ENCODE measurements at places on chromosomes 7 and 10. TPM values are rescaled to one million over a fixed set of nuclear protein-coding genes. Genes with fewer than 3 reads are reported as not detected.

GNA12 gene
- total RNA-seq, result 16.2 TPM

SFXN2 gene
- total RNA-seq, result 2.3 TPM

EPHB4 gene
- total RNA-seq, result 24.9 TPM

ERVW-1 gene
- total RNA-seq, result not detected

OGDHL gene
- total RNA-seq, result under 0.01 TPM

ACTR1A gene
- 103 TPM for total RNA-seq

EGR2 gene
- total RNA-seq, result 0.90 TPM

CC2D2B gene
- 0.09 TPM for total RNA-seq

TACC2 gene
- 9.2 TPM for total RNA-seq

SPDYE5 gene
- not detected for total RNA-seq

HGF gene
- 194 TPM for total RNA-seq

LBX1 gene
- 0.08 TPM for total RNA-seq

APBB1IP gene
- 5.9 TPM for total RNA-seq

PRSS1 gene
- not detected for total RNA-seq

UNCX gene
- not detected for total RNA-seq

CALML5 gene
- total RNA-seq, result not detected

FAM241B gene
- not detected for total RNA-seq

MYO3A gene
- not detected for total RNA-seq

TMEM184A gene
- not detected for total RNA-seq

BCCIP gene
- 48.1 TPM for total RNA-seq

TMEM213 gene
- 0.33 TPM for total RNA-seq

FGFR2 gene
- total RNA-seq, result not detected

LRGUK gene
- total RNA-seq, result 0.82 TPM
